Activated CD4-positive, alpha-beta memory T cell treated with anti-CD3 and anti-CD28 coated beads for 36 hours (primary cell): ENCODE measurements at places on chromosomes 3 and 15. TPM values are rescaled to one million over a fixed set of nuclear protein-coding genes. Genes with fewer than 3 reads are reported as not detected.

The GXYLT2 gene
- total RNA-seq: not detected

The CP gene
- total RNA-seq: not detected

The GP5 gene
- total RNA-seq: 0.24 TPM

The PSTPIP1 gene
- total RNA-seq: 164 TPM

GRCh38 chr3:5889374-5889773 lies 701.9 kb downstream of the EDEM1 start:
- no peaks in the 10 kb centered on the region for H3K4me1 ChIP-seq
- no peak overlapping the region for H3K4me3 ChIP-seq
- DNase-seq: no peak
- no peaks in the 10 kb centered on the region for H3K36me3 ChIP-seq

- no peak for DNase-seq
- no peaks in the 10 kb centered on the region for H3K36me3 ChIP-seq
- no peak overlapping the region for H3K27ac ChIP-seq
- no peak overlapping the region for H3K4me3 ChIP-seq
- no peaks in the 10 kb centered on the region for H3K27me3 ChIP-seq
Measured at GRCh38 chr3:24943961-24944360, 449.3 kb upstream of the THRB start.

DNA sequence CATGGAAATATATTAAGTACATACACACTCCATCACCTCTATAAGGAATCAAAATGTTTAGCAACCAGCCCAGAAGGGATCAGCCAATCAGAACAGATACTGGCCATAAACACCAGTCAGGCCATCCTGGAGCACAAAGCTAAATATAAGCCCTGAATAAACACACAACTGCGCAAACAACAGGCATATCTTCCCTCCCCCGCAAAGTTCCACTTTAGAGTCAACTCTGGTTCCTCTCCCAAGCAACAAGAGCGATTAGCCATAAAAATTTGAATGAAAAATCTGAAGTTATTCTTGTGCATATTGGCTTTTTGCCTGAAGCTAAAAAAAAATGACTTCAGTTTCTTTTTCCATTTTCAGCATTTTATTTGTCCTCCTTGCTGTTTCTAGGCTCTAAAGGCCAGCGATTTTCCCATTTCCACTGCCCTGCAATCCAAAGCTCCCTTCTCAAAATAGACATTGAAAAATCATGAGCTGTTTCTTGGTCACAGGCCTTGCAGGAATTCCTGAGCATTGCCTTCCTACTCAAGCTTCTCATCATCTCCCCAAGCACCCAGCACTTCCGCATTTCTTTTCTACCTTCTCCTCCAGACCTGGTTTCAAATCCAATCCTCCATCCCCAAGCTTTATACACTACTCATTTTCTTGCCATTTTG lies 247.9 kb downstream of the ZMAT3 start:
- H3K4me1 ChIP-seq: no peaks in the 10 kb centered on the region
- no peak overlapping the region for H3K4me3 ChIP-seq
- H3K36me3 ChIP-seq: no peaks in the 10 kb centered on the region
- H3K27ac ChIP-seq: no peak overlapping the region

DNA sequence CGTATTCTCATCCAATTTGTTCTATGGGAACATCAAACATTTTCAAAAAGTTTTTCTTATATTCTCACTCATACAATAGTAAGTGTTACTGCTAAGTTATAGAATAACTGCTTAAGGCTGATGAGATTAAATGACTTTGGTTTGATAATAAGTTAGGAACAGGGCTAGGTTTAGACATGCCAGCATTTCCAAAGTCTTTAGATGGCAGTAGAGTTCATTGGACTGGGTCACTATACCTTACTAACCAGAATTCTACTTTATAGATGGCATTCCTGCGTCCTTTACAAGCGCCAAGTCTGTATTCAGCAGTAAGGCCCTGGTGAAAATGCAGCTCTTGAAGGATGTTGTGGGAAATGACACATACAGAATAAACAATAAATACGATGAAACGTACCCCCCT lies 21.7 kb downstream of the PLAAT1 start:
- no peak overlapping the region for H3K4me3 ChIP-seq
- H3K27ac ChIP-seq: no peak overlapping the region
- no peaks in the 10 kb centered on the region for H3K4me1 ChIP-seq
